ENCODE measurements at places on chromosomes 5 and 9.
A peak's percentile ranks its signal among the peaks of the same experiment; 100 is the strongest.

DNA sequence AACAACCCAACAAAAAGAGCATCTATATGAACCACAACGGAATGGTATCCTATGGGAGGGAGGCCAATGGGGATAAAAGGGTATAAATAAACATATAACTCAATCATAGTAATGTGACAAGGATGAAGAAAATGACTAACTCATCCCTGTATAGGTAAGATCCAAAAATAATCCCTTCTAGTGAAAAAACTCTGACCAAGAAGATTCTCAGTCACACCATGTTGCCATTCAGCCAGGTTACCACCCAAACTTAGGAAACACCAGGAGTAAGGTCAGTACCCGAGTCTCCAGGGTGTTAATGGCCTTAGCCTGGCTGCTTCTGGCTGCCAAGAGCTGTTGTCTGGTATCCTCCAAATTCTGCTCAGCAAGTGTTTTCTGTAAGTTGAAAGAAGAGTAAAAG, 32.8 kb downstream of the GOLGA1 start:
- DNase-seq, result no peak

- no peak for DNase-seq
Observed at GRCh38 chr5:164204338-164204946, 699.0 kb downstream of the MAT2B start.

GRCh38 chr5:105392710-105393149, 1830.1 kb upstream of the NUDT12 start:
- no peak for DNase-seq

DNA sequence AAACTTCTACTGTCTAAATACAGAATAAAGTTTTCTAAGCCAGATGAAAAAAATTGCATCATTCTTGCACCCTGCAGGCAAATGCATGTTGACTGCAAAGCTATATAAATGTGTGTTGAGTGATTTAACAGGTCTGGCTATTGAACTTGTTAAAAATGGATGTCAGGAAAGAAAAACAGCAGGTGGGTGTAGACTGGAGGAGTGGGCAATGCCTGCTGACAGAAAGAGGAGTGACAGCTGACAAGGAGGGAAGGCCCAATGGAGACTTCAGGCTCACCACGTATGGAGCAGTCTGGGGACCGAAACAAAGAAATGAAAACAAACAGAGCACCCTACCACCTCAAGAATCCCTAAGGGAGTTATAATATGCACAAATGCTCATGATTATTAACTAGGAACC, 127.8 kb downstream of the GRIA1 start:
- no peak for DNase-seq

- no peak for DNase-seq
Observed at GRCh38 chr9:90201766-90202165, 440.9 kb downstream of the DIRAS2 start.

GRCh38 chr5:82499725-82500244, 221.6 kb upstream of the RPS23 start:
- no peak for DNase-seq

DNA sequence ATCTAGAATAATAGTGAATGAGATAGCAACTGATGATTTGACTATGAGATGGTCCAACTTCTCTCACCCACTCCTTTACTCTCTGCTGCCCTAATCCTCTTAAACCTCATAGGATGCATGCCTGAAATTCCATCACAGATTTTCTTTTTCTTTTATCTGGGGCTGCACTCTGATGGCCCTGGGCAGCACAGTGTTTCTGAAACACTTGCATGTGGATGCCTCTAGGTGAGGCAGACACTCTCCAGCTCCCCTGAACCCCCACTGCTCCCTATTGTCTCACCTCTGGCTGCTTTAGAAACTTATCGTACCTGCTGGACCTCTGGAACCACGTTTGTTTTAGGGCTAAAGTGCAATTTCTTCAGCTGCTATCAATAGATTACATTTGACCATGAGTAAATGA, 67.5 kb downstream of the HTR4 start:
- DNase-seq, result no peak

GRCh38 chr9:94818178-94818541, 91.7 kb downstream of the AOPEP start:
- DNase-seq, result no peak

GRCh38 chr9:30060976-30061375, 2323.5 kb upstream of the ACO1 start:
- no peak for DNase-seq

GRCh38 chr5:67490543-67491321, 294.1 kb upstream of the CD180 start:
- DNase-seq, result no peak

- DNase-seq, result no peak
Observed at GRCh38 chr9:37732086-37732741, 21.4 kb upstream of the TRMT10B start.

DNA sequence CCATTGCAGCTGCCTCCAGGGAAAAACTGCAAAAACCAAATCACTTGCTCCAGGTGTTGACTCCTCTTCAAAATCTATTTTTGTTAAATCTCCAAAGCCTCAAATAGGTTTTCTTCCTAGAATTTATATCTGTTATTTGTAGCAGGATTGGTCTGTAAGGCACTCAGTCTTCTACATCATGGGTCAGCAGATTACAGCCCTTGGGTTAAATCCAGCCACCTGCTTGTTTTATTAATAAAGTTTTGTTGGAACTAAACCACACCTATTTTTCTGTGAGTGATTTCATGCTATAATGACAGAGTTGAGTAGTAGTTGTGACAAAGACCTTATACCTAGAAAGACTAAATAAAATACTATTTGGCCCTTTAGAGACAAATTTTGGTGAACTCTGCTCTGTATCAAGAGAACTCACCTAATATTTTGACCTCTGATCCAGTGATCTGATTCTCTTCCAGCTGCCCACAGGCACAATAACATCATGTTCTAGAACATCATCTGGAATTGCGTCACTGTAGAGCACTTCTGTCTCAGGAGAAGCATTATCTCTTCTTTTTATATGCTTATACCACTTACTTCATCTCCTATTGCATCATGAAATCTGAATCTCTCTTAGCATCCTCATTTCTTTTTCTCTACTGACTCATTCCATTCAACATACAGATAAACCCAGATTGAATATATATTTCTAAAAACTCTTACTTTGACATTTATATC, 130.1 kb downstream of the RPS23 start:
- peak; percentile 15 for DNase-seq

GRCh38 chr5:72206994-72207393, 99.7 kb downstream of the MAP1B start:
- no peak for DNase-seq

DNA sequence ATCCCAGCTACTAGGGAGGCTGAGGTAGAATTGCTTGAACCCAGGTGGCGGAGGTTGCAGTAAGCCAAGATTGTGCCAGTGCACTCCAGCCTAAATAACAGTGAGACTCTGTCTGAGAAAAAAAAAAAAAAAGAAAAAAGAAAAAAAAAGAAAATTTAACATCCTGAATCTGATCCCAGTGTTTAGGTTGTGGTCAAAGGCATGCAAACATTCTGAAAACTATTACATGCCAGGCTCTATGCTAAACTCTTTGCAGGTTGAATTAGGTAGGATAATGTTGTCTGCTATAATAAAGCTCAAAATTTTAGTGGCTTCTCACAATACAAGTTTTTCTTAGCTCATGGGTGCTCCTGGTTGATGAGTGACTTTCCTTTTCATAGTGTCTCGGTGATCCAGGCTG, 367.4 kb downstream of the PSAT1 start:
- no peak for DNase-seq

- DNase-seq, result no peak
Observed at GRCh38 chr5:176181271-176181855, 56.9 kb upstream of the SIMC1 start.

DNA sequence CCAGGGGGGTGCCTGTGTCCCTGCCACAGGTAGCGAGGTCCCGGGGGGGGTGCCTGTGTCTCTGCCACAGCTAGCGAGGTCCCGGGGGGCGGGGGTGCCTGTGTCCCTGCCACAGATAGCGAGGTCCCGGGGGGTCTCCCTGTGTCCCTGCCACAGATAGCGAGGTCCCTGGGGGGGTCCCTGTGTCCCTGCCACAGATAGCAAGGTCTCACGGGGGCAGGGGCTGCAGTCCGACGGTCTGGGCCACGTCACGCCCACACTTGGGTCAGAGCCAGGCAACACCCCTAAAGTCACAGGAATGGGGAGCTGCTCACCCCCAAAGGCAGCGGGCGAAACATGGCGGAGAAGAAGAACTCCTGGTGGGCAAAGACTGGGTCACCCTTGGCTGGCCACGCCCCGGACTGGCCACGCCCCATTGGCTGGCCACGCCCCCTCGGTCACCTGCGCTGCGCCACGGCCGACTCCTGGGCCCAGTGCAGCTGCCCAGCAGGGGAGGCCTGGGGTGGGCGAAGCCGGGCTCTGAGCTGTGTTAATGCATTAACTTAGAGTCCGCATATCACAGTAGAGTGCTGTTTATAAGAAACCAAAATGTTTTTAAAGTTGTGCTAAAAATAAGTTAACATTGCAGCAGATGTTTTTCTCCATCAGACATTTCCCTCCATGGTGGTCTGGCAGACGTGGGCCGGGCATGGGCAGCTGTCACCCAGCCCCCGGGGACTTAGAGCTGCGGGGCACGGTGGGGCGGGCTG, 7.0 kb downstream of the NOXA1 start:
- no peak for DNase-seq

DNA sequence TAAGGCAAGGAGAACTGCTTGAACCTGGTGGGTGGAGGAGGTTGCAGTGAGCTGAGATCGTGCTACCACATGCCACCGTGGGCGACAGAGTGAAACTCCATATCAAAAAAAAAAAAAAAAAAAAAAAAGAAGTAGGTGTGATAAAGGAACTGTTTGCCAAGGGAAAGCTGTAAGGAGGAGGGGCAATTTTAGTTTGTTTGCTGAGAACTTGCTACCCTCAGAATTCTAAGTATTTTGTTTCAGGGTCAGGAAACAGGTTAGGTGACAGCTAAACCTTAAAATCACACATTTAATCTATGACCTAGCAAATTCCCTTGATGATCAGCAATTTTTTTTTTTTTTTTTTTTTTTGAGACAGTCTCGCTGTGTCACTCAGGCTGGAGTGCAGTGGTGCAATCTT, 7.2 kb upstream of the ARRDC3 start:
- no peak for DNase-seq

DNA sequence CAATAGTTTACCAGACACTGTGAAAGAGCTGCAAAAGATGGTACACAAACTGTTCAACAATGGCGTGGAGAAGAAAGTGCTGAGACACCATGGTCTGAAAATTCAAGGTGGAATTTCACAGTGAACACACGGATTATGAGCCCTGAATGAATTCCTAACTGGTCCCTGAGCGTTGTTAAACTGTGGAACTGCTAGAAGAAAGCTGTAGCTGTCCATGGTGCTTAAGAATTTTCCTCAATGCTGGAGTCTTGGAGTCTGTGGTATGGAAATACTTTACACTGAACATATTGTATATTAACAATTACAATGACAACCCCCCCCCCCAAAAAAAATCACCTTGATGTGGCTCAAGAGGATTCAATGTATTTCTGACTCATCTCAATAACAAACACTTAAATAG, 68.5 kb downstream of the SLC24A2 start:
- no peak for DNase-seq

GRCh38 chr5:96527768-96528661, 95.0 kb upstream of the PCSK1 start:
- DNase-seq, result no peak

GRCh38 chr9:29826421-29826820, 2253.1 kb upstream of the C9orf72 start:
- no peak for DNase-seq

DNA sequence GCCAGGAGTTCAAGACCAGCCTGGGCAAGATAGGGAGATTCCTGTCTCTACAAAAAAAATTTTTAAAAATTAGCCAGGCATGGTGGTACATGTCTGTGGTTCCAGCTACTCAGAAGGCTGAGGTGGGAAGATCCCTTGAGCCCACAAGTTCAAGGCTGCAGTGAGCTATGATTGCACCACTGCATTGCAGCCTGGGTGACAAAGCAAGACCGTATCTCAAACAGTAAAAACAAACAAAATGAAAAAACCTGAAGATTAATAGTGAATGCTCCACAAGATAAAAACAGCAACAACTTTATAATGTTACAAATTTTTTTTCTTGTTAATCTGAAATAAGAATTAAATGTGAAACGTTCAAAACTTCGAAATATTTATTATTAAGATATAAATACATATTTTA, 2.7 kb upstream of the TMEM267 start:
- DNase-seq, result no peak

- DNase-seq, result no peak
Observed at GRCh38 chr9:125989524-125990180, 242.5 kb downstream of the PBX3 start.

GRCh38 chr5:162824360-162824759, 613.0 kb upstream of the CCNG1 start:
- DNase-seq, result no peak

DNA sequence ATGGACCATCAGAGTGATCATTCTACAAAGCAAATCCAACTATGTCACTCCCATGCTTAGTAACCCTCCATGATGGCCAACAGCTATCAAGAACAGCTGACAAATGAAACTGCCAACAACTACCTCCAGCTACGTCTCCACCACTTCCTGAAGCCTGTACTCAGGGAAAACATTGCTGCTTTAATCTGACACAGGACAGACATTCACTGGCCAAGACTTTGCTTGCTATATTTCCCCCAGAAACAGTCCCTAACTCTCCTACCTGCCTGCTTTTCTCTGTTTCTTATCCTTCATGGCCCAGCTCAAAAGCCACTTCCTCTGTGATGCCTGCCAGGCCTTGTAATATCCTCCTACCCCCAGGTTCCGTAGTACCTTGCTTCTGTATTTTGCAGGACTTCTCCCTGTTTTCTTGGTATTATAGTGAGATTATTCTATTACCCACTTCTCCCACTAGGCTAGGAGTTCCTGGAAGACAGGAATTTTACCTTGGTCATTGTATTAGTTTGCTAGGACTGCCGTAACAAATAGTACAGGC, 14.7 kb upstream of the RAB14 start:
- DNase-seq, result no peak

- peak; percentile 18 for DNase-seq
Observed at GRCh38 chr5:81303563-81303962, 2.2 kb downstream of the ZCCHC9 start.

- no peak for DNase-seq
Observed at GRCh38 chr9:710951-711745, 130.3 kb upstream of the DMRT1 start.

DNA sequence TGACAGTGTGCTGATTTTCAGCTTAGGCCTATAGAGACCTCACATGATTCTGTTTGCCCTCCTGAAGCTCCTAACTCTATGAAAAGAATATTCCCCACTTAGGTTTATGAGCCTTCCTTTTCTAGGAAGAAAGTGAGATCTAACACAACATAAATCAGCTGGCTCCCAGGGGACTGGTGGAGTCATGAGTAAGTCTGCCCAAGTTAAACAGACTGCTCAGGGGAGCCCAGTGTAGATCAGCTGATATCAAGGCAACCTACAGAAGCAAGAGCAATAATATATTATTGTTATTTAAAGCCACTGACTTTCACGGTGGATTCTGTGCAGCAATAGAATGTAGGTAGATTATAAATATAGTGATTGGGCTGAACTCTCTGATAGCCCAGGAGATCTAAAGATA, 1978.6 kb upstream of the CDH6 start:
- DNase-seq, result no peak

GRCh38 chr9:87125819-87126218, 178.5 kb upstream of the GAS1 start:
- DNase-seq, result no peak

GRCh38 chr9:127539982-127540663, 72.0 kb upstream of the STXBP1 start:
- no peak for DNase-seq

GRCh38 chr9:69171049-69171448, 3.0 kb upstream of the TJP2 start:
- DNase-seq, result no peak

- peak; percentile 89 for DNase-seq
Observed at GRCh38 chr9:33250458-33250995, 10.6 kb downstream of the SPINK4 start.

- no peak for DNase-seq
Observed at GRCh38 chr5:142078221-142078620, 30.4 kb upstream of the NDFIP1 start.

Measured in AG08395 (cell line).